CD4-positive, alpha-beta T cell treated with Interleukin-4 for 4 hours (primary cell): ENCODE measurements at places on chromosomes 16 and 17.

DNA sequence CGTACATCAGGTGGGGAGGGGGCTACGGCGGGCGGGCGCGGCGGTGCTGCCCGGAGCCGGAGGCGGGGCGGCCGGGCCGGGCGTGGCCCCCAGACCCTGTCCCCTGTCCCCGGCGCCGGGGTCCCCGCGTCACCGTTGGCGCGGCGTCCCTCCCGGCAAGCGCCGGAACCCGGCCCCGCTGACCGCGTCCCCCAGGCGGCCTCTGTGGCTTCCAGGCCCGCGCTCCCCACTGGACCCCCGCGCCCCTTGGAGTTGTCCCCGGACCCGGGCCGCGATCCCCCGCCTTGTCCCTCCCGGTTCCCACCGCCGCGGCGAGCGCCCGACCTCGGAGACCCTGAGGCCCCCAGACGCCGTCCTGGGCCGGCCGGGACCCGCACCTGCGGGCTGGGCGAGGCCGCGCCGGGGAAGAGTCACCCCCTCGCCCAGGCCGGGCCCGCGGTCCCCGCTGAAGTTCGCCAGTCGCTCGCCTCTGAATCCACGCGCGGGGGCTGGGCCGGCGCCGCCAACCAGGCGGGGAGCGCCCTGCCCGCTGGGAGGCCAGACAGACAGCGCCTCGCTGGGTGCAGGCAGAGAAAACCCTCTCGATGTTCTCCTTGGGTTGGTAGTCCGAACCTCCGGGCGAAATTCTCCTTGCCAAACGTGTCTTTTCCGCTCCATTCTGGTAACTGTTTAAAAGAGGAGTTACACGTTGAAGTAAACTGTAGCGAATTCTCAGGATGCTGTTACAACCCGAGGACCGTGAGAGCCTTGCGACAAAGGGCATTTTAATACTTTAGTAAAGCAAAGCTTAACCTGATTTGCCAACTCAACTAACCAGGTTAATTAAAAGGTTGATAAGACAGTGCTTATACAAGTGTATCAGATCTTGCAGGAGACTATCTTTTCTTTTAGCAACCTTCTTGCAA lies 761 bp downstream of the GAN start:
- DNase-seq, result peak; percentile 18

- peak; percentile 8 for DNase-seq
Observed at GRCh38 chr17:79294459-79295071, 219.9 kb downstream of the ENGASE start.

- no peak for DNase-seq
Observed at GRCh38 chr16:51685498-51685897, 534.4 kb upstream of the SALL1 start.

- DNase-seq, result no peak
Observed at GRCh38 chr16:629185-629832, 1.5 kb upstream of the WFIKKN1 start.

GRCh38 chr17:40318830-40319391 lies 9.9 kb downstream of the RARA start:
- no peak for DNase-seq

DNA sequence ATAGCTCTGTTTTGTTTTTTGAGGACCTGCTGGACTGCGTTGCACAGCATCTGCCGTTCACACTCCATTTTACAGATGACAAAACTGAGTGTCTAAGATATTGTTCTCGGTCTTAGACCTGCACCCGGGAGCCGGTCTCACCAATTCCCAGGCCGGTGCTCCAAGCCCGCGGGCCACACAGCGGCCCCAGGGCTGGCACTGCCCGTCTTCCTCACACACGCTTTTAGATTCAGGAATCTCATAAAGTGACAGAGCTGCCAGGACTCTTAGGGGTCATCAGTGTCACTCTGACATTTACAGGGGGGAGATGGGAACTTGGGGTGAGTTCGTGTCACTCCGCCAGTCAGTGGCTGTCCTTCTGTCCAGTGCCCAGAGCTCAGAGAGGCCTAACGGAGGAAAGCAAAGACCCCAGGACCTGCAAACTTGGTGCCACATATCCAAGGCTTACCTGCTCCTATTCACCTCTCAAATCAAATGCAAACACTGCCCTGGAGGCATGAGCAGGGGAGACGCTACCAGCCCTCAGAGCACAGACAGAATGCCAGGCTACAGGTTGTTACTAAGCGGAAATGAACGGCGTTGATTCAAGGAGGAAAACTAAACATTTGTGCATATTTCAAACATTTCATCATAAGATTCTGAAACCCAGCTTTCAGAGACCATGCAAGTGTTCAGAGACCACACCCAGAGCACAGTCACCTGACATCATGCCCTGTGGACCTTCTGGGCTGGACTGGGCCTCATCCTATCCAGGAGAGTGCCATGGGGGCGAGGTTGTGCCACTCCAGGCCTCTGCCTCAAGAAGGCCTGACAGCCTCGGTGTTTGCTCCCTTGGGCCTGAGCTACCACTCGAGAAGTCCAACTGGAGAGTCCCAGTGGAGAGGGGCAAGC lies 29.5 kb downstream of the TNFRSF13B start:
- no peak for DNase-seq

DNA sequence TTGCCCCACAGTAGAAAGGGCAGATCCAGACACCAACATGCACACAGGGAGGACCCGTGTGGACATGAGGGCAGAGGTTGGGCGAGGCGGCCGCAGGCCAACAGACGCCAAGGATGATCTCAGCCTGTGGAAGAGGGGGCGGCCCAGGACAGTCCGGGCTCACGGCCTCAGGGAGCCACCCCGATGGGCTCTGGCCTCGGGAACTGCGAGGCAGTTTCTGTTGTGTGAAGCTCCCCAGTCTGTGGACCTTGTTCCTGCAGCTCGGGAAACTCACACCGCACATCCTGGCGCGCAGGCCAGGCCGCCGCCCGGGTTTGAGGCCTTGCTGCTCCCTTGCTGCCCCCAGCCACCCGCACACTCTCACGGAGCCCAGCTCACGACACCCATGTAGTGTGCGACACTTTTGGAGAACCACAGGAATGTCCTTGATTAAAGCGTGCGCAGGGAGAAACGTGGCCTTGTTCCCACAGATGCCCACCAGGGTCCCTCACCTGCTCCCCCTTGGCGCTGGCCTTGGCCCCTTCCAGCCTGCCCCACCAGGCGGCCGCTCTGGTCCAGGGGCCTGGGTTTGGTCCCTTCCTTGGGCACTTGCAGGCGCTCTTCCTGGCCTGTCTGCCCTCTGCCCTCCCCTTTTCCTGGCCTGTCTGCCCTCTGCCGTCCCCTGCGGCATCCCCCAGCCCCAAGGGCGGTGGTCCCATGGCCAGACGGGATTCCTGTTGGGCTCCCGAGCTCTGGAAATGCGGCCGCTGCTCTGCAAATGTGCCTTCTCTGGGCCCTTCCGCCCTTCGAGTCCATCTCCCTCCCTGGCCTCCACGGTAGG lies 9.3 kb upstream of the SLC38A10 start:
- DNase-seq, result no peak

DNA sequence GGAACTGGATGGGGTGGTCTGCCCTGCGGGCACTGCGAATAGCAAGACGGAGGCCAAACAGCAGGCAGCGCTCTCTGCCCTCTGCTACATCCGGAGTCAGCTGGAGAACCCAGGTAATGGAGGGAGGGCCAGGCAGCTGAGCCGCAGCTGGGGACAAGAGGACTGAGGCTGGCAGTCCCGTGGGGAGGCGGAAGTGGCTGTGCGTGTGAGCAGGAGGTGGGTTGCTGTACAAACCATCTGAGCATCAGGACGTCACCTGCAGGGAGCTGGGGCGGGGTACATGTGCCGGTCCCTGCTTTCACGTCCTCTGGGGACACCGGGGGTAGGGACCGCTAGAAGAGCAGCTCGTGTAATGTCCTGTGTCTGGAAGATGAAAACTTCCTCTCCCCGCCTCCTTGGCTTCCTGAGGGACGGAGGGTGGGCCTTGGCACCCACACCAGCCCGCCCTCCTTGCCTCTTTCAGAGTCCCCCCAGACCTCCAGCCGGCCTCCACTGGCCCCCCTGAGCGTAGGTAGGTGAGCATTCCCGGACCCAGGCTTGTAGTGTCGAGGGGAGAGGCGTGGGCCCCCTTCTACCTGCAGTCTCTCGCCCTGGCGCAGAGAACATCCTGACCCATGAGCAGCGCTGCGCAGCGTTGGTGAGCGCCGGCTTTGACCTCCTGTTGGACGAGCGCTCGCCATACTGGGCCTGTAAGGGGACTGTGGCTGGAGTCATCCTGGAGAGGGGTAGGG lies 3.7 kb downstream of the ADAD2 start:
- no peak for DNase-seq

- DNase-seq, result no peak
Observed at GRCh38 chr17:3308603-3309002, 10.4 kb upstream of the OR3A1 start.

DNA sequence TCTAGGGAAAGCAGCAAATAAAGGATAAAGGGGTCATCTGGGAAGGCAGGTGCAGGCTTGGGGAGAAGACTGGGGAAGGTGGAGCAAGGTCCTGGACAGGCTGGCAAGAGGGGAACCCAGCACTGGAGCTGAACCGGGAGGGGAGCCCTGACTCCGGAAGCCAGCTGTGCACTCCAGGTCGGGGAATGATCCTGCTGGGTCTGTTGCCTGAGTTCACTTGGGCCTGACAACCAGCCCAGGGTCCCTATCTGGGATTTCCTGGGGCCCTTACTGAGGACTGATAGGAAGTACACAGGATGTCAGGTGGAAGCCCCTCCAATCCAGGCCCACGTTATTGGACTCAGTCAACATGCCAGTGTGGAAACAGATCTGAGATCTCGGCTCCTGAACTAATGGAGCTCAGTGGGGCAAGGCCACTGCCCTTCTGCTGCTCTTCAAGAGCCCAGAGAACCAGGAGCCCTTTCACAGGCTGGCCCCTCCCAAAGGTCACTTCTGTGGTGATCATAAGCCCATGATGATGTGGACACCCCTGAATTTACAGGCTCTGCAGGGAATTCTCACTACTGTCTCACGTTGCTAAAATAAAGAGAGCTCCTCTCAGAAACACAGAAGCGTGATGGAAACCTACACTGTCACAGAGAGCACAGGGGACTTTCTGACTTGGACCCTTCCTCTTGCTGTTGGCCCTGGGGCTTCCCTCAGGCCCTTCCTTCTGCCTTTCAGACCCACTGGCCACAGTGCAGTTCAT lies 19.9 kb upstream of the PITPNM3 start:
- no peak for DNase-seq

- DNase-seq, result no peak
Observed at GRCh38 chr17:50100480-50100883, 5.3 kb downstream of the PDK2 start.

- peak; percentile 60 for DNase-seq
Observed at GRCh38 chr16:2919511-2920255, 8.0 kb downstream of the FLYWCH1 start.
